AML-193 (cell line): ENCODE measurements at places on chromosomes 6 and 20.

DNA sequence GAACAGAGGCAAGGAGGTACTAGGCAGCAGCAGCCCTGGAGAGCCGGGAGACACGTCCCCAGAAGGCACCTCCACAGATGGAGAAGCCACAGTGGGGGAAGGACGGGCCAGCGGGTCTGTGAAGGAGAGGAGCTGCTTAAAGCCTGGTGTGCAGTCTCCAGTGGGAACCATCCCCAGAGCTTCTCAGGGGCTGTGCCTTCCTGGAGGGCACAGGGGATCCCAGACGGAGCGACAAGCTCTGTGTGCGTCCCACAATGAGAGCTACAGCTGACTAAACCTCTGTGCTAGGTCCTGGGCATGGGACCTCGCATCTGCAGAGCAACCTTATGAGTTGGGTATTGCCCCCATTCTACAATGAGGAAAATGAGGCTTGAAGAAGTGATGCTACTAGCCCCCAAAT is 50.7 kb downstream of the EZR start:
- DNase-seq, result no peak

DNA sequence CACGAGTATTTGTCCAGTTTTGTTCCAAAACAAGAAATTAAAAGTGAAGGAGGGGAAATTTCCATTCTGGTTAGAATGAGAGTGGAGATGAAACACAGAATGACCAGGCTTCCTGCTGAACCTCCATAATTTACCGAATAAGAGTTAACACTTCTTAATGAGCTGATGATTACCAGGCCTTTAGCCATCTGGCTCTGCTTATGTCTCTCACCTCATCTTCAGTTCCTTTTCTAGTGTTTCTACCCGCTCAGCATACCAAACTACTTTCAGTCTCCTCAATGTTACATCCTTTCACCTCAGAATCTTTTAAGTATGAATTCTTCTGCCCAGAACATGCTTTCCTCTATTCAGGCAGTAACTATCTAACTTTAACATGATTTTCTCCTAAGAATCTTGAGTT is 209.0 kb upstream of the RSPO3 start:
- no peak for DNase-seq

DNA sequence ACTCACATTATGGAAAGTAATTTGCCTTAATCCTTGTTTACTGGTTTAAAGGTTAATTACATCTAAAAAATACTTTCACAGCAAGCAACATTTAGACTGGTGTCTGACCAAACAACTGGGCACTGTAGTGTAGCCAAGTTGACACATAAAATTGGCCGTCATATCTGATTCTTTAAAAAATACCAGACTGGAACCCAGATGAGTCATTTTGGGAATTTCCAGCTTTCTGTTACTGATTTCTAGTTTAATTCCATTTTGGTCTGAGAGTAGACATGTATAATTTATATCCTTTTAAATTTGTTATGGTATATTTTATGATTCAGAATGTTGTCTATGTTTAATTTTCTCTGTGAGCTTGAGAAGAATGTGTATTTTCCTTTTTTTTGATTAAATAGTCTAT is 44.1 kb downstream of the SCP2D1 start:
- DNase-seq, result no peak

DNA sequence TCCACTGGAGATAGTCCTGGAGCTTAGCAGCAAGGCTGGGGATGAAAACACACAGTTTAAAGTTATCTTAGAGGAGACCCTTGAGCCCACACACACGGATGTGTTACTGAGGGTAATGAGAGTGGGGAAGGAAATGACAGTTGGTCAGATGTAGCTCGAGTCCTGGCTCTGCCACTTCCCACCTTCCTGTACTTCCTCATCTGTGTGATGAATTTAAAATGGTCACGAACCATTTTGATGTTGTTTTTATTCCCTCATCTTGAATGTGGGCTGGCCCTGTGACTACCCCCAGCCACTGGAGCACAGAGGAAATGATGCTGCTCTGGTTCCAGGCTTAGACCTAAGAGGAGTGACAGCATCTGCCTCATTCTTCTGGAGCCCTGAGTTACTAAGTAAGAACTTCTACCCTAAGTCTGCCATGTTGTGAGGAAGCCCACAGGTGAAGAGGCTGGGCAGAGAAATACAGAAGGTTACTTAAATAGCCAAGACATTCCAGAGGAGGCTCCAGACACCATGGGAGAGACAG is 141.2 kb downstream of the NRN1 start:
- DNase-seq, result peak; percentile 28

- DNase-seq, result peak; percentile 25
Observed at GRCh38 chr6:53956068-53956711, 155.1 kb upstream of the MLIP start.

- DNase-seq, result no peak
Observed at GRCh38 chr6:7088076-7088742, 19.6 kb upstream of the RREB1 start.

DNA sequence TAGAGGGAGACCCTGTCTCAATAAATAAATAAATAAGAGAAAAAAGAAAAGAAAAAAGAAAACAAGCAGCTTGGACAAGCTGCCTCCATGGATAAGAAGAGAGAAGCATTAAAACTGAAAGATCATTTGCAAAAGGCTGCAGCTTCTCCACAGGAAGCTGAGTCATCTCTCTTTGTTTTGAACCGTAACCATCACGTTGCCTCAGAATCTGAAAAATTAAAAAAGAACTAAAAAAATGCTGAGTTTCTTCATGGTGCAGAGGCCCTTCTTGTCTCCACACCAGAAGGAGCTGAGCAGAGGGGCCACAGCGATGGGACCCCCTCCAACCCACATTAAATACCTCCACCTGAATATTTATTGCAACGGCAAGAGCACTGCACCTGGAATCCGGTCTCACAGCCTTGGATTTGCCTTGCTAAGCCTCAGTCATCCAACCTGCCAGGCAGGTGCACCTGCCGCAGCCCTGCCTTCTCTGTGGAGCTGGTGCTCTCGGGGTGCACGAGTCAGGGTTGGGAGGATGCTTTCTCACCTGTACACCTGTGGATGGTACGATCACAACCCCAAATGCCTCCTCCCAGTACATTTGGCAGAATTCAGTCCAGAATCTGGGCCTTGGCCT is 28.1 kb downstream of the TOX2 start:
- DNase-seq, result peak; percentile 90

- no peak for DNase-seq
Observed at GRCh38 chr6:148501178-148501590, 158.5 kb downstream of the SASH1 start.

DNA sequence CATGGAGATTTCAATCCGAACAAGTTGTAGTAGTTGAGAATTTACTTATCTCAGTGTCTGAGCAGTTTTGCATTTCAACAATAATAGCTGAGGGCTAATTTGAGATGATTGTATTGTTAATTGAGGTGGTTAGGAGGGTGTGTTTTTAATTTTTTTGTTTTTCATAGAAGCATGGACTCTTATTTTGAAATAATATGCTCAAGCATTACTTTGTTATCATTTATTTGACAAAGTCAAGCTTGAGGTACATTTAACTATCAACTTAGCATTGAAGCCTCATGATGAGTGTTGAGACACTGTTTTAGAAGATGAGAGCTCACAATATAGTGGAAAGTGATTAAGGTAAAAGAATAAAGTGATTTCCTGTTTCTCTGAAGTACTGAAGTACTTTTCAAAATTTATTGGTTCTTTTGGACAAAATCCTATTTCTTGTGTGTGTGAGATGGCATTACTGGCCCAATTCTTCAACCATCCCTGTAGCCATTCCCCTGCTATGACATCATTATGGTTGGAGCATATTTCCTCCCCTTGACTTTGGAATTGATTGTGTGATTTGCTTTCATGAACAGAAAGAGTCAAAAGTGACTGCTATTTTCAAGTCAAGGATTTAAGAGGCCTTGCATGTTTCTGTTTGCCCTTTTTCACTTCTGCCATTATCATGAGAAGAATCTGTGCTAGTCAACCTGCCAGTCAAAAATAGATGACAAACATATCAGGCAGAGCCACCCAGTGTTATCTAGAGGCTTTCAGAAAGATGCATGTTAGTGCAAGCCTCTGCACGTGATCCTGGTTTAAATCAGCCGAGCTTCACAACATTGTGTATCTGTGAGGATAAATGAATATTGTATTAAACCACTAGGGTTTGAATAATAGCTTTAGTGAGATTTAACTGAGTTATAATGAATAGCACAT is 1112.3 kb upstream of the CITED2 start:
- no peak for DNase-seq

- no peak for DNase-seq
Observed at GRCh38 chr6:41288030-41288753, 1.7 kb upstream of the TREM1 start.

GRCh38 chr20:7736336-7736735 is 203.9 kb downstream of the HAO1 start:
- DNase-seq, result no peak

GRCh38 chr6:3456395-3456897 is 404 bp downstream of the SLC22A23 start:
- no peak for DNase-seq

GRCh38 chr20:47358672-47359529 is 2.4 kb upstream of the ZMYND8 start:
- no peak for DNase-seq

DNA sequence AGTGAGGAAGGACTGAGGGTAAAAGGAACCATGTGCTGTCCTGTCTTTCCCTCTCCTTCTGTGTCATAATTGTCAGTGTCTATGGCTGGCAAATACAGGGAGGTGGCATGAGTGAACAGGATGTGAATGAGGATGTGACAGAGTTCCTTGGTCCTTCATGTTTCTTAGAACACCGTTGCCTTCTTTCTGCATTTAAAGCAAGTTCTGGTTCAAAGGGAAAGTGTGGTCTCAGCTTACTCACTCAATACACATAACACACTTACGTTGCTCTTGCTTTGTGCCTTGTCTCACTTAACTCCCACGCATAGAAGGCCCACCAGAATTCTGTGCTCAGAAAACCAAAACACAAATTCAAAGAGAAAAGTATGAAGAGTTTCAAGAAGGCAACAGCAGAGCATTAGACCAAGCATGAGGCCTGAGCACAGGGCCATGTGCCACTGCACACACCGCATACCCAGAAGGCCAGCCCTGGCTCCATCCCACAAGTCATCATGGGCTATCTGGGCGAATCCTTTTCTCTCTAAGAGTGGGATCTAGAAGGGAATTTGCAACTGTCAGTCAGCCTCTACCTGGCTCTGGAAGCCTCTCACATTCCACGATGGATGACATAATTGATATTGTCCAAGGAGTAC is 38.9 kb upstream of the SAYSD1 start:
- DNase-seq, result no peak

DNA sequence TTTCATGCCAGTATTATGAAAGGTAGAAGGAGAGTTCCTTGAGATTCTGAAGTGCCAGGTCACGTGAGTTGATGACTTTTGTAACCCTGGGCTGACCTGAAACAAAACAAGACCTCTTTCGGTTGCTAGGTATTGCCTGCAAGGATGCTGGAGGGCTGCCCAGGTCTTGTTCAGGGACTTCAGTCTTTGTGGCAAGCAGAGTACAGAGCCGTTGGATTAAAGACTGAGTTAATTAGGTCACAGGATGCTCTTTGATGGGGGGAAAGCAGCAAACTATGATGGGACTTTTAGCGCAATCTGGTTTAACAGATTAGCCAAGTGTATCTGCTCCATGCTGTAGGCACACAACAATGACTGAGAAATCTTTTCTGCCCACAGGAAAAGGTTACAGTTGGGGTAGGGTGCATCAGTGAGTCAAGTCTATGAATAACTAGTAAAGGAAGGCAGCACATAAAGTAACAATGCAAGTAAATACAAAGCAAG is 12.8 kb upstream of the ELOVL5 start:
- no peak for DNase-seq

DNA sequence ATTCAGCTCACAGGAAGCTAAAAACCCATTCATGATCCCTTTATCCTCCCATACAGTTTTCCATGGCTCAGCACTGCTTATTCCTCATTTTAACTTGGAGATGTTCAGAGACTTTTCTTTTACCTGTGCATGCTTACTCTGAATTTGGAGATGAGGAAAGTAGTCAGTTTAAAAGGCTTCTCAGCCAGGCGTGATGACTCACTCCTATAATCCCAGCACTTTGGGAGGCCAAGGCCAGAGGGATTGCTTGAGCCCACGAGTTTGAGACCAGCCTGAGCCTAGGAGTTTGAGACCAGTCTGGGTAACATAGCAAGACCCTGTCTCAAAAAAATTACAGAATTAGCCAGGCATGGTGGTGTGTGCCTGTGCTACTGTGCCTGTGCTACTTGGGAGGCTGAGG is 30.3 kb upstream of the TMEM217 start:
- DNase-seq, result no peak

DNA sequence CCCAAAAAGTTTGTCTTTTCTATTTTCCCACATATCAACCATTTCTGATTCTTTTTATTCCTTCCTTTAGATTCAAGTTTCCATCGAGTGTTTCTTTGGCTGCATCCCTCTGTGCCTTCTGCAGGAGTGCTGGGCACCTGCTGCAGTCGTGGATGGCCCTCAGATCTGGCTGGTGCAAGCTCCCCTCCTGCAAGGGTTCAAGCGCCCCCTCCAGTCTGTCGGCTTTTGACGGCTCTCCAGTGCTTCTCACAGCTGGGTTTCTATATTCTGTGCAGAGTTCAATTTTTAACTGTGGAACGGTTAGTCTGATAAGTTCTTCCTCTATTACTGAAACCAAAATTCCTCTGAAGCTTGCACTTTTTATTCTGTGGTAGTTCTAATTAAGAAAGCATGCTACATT is 132.1 kb downstream of the HUS1B start:
- no peak for DNase-seq

DNA sequence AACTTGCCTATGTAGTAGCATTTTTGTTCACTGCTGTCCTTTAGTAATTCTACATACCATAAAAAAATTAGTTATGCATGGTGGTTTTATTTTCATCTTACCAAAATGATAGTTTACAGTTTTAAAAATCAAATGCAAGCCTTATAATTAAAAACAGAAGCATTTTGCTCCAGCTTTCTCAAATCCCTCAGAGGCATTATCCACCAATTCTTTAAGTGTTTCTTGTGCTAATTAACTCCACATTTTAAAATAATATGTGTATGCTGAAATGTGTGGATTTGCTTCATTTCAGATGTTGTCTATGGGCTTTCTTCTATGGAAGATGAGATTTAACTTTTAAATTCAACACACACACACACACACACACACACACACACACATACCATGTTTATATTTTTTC is 49.3 kb downstream of the PCSK2 start:
- DNase-seq, result no peak

- DNase-seq, result no peak
Observed at GRCh38 chr6:33837971-33838665, 34.3 kb upstream of the MLN start.

GRCh38 chr6:39289490-39289889 is 24.7 kb downstream of the KCNK17 start:
- DNase-seq, result no peak

GRCh38 chr6:143750877-143751276 is 73.1 kb downstream of the PHACTR2 start:
- DNase-seq, result no peak

GRCh38 chr6:115882174-115882573 is 178.5 kb downstream of the FRK start:
- DNase-seq, result no peak

GRCh38 chr6:126753606-126754005 is 364.9 kb upstream of the RSPO3 start:
- DNase-seq, result no peak

GRCh38 chr6:77415706-77416105 is 47.6 kb downstream of the HTR1B start:
- no peak for DNase-seq
